HL-60 (cell line): ENCODE measurements at places on chromosomes 4 and X.

DNA sequence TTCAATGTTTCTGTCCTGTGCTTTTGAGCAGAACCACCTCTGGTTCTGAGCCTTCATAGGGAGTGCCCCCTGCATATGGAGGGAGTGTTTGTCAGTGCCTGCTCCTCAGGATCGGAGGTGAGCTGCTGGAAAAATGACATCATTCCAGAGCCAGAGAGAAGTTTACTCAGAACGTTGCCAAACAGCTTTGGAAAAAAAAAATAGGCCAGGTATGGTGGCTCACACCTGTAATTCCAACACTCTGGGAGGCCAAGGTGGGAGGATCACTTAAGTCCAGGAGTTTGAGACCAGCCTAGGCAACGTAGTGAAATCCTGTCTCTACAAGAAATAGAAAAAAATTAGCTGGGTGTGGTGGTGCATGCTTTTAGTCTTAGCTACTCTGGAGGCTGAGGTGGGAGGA is 27.2 kb upstream of the PDLIM3 start:
- no peak for DNase-seq

- no peak for DNase-seq
These were observed 63.5 kb downstream of the FAM114A1 start for GRCh38 chr4:38931125-38931524.

DNA sequence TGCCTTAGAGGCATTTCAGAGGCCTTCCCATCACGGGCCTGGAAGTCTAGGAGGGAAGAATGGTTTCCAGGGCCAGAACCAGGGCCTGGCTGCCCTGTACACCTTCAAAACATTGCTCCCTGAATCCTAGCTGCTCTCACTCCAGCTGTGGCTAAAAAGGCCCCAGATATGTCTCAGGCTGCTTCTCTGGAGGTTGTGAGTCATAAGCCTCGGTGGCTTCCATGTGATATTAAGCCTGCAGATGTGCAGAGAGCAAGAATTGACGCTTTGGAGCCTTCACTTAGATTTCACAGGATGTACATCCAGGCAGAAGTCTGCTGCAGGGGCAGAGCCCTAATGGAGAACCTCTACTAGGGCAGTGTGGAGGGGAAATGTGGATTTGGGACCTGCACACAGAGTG is 502.5 kb downstream of the GRXCR1 start:
- no peak for DNase-seq

- DNase-seq: no peak
These were observed 346.8 kb downstream of the PPP3CA start for GRCh38 chr4:101000496-101000895.

DNA sequence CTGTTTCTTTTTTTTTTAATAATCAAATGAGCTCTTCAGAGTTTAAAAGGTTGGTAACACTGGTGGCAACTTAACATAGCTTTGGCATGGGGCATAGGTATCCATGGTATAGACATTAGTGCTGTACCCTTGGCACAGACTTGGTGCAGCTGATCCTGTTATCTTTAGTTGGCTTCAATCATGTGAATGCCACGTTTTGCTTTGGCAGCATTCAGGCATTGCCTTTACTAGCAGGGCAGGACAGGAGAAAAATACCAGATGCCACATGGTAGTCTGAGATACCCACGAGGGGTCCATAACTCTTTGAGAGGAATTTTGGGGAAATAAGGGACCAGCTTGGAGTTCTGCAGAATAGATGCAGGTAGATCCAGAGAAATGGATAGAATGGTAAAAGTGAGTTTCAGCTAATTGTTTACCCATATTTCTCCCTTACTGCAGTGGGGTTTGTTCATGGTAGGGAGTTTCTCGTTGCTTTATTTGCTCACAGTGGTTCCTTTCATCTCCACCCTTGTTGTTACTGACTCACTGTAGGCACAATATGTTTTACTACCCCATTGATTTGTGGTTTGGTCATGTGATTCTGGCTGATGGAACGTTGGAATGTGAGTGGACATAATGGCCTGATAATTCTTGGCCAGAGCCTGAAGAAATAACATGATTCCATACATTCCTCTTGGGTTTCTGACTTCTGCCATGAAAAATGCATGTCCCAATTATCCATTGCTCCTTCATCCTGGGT is 342.7 kb downstream of the GLUD2 start:
- no peak for DNase-seq

GRCh38 chr4:69714086-69714485 is 46.3 kb downstream of the SULT1B1 start:
- DNase-seq: no peak

- no peak for DNase-seq
These were observed 23.9 kb downstream of the ZFYVE28 start for GRCh38 chr4:2394528-2394927.

DNA sequence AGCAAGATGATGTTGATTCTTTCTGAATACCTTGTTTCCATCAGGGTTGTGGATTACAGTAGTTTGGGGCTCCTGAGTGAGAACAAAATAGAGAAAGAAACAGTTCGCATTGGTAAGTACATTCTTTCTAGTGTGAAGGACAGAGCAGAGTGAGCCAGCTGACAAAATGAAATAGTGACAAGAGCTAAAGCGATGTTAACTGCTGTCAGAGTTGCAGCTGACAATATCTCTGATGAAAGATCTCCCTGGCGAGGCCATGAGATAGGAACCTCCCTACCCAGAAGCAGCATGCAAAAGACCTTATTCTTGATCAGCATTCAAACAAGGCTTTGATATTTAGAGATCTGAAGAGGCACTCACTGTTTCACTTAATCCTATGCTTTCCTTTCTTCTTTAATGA is 258.6 kb downstream of the CAMK2D start:
- DNase-seq: no peak

GRCh38 chr4:141676087-141676670 is 39.8 kb downstream of the IL15 start:
- no peak for DNase-seq

DNA sequence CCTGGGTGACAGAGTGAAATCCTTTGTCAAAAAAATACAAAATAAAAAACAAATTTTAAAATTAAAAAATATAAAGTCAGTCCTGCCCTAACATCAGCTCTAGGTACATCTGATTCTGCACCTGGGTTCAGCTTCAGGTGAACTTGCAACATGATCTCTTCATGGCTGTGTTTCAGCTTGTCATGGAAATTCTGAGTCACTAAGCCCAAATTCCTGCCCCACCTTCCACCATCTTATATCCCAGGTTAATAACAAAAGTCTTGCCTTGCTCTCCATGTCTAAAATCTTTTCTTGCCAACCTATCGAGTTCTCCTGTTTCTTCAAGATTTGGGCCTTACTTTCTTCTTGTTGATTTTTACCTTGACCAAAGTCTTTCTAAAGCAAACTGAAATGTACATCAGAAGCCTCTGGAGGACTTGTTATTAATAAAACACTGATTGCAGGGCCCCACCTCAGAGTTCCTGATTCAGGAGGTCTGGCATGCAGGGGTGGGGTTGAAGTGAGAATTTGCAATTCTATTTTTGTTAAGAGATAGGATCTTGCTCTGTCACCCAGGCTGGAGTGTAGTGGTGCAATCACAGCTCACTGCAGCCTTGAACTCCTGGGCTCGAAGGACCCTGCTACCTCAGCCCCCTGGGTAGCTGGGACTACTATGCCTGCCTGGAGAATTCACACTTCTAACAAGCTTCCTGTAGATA is 125.8 kb upstream of the VCX3A start:
- no peak for DNase-seq

- peak; percentile 36 for DNase-seq
These were observed 5.5 kb upstream of the MMAA start for GRCh38 chr4:145613566-145614232.

GRCh38 chr4:101596781-101597552 is 193.6 kb upstream of the BANK1 start:
- DNase-seq: peak; percentile 12

DNA sequence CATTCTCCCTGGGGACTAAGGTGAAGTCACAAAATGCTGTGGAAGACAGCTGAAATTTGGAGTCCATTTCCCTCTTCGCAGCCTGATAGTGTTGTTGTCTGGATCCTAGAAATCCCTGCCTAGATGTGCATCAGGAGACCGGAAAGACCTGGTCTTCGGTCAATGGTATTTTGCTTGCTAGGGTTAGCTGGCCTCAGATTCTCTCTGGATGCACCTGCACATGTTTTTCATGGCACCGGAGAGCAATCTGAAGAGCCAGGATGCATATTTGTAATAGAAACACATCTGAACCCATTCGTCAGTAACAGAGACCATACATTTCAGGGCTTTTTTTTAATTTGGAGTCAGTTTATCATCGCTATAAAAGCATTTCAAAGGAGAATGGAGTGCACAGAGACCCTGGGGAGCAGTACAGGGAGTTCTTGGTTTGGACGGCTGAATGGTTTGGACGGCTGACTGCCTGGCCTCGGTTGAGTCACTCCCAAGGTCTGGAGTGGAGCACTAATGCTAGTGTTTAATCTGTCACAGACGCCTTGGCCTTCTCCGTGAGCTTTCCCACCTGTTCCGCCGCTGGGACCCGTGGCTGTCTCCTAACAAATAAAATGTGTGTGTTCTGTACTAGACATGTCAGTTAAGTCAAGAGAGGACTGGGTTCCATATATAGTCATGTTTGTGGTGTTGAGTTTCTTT is 7.5 kb upstream of the PDLIM3 start:
- DNase-seq: no peak

- DNase-seq: no peak
These were observed 28.0 kb upstream of the AFAP1 start for GRCh38 chr4:7967501-7968261.

DNA sequence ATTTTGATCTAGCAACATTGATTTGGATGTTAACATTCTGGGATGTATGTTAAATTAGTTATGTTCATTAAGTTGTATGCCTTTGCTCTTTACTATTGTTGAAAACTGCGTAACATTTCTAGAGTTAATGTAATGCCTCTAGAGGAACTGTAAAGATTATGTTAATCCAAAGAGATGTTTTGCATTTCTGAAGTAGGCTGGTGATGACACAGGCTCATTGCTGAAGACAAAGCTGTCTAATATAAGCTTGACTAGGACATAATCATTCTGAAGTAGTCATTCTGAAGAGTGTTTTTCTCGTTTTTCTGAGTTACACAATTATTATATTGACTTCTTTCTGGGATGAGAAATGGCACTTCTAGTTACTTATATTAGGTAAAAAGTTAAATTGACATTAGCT is 72.9 kb downstream of the LRP2BP start:
- DNase-seq: no peak

GRCh38 chrX:133544115-133544514 is 128.8 kb upstream of the GPC4 start:
- DNase-seq: no peak

DNA sequence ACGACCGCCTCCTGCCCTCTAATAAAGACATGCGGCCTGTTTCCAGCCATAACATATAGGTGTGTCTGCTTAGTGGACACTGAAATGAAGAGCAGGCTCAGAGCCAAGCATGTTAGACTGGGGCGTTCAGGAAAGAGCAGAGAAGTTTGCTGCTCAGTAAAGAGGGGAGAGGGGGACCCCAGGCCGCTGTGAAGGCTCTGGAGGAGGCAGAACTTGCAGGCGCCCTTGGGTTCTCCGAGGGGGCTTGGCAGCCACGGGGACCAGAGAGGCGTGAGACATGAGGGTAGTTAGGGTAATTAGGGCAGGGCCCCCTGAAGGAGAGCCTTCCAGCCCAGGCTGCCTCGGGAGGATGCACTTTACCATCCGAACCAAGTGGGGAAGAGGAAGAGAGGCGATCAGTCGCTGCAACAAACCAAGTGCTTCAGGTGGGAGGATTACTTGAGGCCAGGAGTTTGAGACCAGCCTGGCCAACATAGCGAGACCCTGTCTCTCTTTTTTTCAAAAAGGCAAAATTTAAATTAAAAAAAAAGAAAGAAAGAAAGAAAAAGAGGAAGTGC is 46.6 kb upstream of the CDKN2AIP start:
- no peak for DNase-seq

DNA sequence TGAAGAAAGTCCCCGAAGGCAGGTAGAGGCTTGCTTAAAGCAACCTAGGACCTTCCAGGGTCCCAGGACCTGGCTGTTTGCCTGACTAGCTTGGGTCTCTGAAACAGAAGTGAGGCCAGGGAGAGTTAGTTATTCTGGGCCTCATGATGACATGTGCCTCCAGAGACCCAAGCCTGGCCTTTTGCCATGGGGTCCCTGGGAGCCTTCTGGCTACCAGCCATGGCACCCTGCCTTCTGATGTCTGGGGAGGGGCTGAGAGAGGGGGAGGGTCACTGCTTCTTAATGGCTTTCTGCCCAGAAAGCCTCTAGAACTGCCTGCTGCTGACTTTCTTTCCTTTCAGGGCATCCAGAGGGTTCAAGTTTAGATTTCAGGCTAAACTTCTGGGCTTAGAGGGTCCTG is 1.0 kb upstream of the STARD8 start:
- DNase-seq: no peak

- no peak for DNase-seq
These were observed 10.8 kb downstream of the PLAC1 start for GRCh38 chrX:134647477-134647877.

- DNase-seq: no peak
These were observed 91.7 kb upstream of the PNPLA4 start for GRCh38 chrX:8018934-8019333.

GRCh38 chr4:139005774-139006173 is 9.8 kb upstream of the NOCT start:
- no peak for DNase-seq

GRCh38 chr4:146202665-146203064 is 11.7 kb upstream of the REELD1 start:
- no peak for DNase-seq

GRCh38 chr4:93203708-93204107 is 624.8 kb upstream of the ATOH1 start:
- DNase-seq: no peak

DNA sequence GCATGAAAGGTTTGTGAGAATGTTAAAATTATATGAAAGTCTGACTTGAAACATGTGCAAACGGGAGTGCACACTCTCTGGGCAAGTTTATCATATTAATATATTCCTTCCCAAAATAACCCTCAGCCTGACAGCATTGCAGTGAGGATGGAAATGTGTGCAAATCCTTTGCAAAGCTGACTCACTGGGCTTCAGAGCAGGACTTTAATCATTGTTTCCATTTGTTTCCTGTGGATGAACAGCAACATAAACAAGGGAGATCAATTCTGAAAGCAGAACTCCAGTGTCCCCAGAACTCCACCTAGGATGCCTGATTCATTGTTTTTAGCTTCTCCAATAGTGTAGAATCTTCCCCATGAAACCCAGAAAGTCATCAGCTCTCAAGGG is 32.9 kb downstream of the SLC2A9 start:
- no peak for DNase-seq

GRCh38 chr4:185361872-185362271 is 33.9 kb downstream of the LRP2BP start:
- DNase-seq: no peak

DNA sequence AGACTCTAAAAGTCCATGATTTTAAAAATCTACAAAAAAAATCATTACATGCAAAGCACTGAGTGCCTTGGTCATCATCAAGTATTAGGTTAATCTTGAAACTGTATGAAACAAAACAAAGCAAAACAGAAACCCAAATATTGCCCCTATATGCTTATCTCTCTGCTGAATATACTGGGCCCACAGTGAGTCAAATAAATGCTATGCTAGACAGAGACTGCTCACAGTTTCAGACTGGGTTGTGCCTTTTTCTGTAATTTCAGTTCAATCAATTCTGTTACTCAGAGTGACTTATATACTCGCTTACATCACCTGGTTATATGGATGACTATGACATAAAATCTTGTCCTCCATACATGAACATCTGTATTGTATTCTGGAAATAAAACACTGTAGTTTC is 257.1 kb upstream of the ACTRT1 start:
- DNase-seq: no peak
